Upper lobe of left lung (tissue), 6 donors: ENCODE measurements at places on chromosomes 4 and X. TPM values are rescaled to one million over a fixed set of nuclear protein-coding genes. Genes with fewer than 3 reads are reported as not detected.

The RIPPLY1 gene
- total RNA-seq, result not detected

The DCX gene
- total RNA-seq, result not detected

The MAGEB1 gene
- not detected for total RNA-seq

DNA sequence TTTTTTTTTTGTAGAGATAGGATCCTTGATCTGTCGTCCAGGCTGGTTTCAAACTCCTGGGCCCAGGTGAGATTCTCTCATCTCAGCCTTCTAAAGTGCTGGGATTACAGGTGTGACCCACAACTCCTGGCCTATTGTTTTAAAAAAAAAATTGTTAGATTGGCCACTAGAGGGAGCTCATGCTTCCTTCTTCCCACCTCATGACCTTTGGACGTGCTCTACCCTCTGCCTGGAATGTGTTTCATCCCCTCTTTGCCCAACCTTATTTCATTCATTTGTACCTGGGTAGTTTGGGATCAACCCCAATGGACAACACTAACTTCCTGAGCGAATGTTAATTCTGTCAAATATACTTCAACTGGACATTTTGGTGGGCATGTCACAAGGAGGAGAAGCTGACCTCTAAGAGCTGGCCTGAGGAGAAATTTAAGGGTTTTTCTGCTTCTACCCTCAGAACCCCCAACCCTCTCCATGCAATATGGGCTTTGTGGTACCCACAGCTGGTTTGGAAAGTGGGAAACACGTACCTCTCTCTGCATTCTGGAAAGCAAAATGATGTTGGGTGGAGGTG, 6.4 kb downstream of the PPEF2 start:
- no peak for DNase-seq

The CD38 gene
- total RNA-seq, result 44.1 TPM

DNA sequence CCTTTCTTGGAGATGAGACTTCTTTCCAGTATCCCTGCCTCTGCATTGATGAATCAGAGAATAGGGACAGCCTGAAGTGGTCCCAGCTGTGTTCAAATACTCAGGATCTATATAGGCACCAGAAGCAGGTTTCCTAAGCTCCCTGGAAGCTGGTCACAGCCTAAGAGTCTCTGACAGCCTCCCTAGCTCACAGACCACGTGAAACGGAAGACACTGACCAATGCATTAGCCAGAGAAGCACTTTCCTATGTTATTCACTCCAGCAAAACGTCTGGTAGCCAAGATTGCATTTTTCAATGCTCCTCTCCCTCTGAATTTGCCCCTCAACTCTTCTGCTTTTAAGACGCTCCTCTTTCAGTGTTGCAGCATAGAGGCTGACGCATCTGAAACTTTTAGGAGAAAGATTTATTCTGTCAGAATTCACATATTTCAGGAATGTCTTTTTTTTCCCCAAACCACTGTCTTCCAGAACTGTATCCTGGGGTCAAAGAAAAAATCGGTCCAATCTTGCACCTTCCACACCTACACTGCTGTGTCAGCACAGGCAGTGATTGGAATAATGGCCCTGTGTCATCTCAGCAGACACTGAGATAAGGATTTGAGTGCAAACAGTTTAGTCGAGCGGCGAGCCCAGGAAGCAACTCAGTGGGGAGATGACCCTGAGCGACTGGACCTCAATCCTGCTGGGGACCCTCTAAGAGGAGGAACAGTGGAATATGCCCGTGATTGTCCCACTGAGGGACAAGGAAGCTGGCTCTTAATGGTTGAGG, 109.4 kb downstream of the SMIM20 start:
- no peak for DNase-seq

- no peak for DNase-seq
Observed at GRCh38 chr4:107388736-107389274, 331.2 kb downstream of the PAPSS1 start.

The AMBN gene
- total RNA-seq, result not detected

The DAPP1 gene
- total RNA-seq, result 11.5 TPM

The TGIF2LX gene
- total RNA-seq, result not detected

The HTR2C gene
- total RNA-seq, result not detected

- no peak for DNase-seq
Observed at GRCh38 chrX:152905081-152905420, 7.2 kb downstream of the ZNF185 start.

The FAM149A gene
- total RNA-seq, result 17.3 TPM

The ENPP6 gene
- total RNA-seq, result 0.34 TPM

GRCh38 chr4:167622481-167623240, 388.4 kb upstream of the SPOCK3 start:
- DNase-seq, result peak; percentile 33

DNA sequence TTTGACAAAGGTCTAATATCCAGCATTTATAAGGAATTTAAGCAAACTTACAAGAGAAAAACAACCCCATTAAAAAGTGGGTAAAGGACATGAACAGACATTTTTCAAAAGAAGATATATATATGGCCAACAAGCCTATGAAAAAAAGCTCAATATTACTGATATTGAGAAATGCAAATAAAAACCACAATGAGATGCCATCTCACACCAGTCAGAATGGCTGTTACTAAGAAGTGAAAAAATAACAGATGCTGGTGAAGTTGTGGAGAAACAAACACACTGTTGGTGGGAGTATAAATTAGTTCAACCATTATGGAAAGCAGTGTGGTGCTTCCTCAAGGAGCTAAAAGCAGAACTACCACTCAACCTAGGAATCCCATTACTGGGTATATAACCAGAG, 91.6 kb upstream of the EFHC2 start:
- no peak for DNase-seq

The LRIT3 gene
- total RNA-seq, result 0.46 TPM

The STEEP1 gene
- 26.8 TPM for total RNA-seq

- DNase-seq, result no peak
Observed at GRCh38 chr4:4443821-4444220, 56.9 kb downstream of the NSG1 start.

DNA sequence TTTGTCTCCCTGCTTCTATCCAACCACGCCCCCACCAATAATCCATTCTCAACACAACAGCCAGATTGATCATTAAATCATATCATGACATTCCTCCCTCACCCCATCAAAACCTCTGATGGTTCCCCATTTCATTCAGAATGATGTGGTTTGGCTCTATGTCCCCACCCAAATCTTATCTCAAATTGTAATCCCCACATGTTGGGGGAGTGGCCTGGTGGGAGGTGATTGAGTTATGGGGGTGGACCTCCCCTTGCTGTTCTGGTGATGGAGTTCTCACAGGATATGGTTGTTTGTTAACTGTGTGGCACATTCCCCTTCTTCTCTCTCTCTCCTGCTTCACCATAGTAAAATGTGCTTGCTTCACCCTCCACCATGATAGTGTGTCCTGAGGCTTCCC, 23.3 kb downstream of the TRMT2B start:
- no peak for DNase-seq

DNA sequence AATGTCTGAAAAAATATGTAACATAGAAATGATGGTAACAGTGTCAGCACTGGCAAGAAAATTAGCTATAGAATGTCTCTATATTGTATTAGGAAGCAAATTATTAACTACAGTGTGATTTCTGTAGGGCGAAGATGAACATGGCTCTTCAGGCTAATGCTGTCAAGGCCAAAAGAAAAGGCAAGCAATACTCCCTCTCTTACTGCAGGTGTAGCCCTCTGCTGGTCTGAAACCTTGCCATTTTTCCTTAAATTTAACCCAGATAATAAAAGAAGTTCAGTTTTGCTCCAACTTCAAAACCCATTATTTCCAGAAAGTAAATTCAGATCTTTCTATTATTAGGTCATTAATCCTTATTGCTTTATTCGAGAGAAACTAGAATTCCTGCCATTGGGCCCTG, 215.9 kb downstream of the LRBA start:
- no peak for DNase-seq

The MAGEA2B gene
- total RNA-seq, result not detected

GRCh38 chrX:45505214-45505613, 304.5 kb upstream of the DIPK2B start:
- no peak for DNase-seq

DNA sequence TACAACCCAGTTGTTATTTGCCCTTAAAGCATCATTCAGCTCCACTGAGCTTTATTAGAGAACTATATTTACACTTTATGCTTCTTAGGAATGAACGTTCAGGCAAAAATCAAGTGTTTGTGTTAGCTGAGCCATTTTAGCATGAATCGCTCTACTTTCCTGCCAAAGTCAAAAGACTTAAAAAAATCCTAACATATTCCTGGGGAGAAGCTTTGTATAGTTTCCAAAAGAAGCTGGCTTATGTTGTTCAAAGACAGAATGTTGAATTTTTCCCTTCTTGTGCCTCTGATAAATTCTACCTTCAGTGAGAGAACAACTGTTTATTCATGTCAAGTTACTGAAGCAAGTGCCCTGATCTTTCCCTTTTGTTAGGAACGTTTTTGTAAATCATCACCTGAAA, 771.5 kb upstream of the HS3ST1 start:
- DNase-seq, result no peak

- no peak for DNase-seq
Observed at GRCh38 chr4:88738180-88738579, 40.6 kb upstream of the NAP1L5 start.

- no peak for DNase-seq
Observed at GRCh38 chr4:107843391-107843790, 18.7 kb downstream of the SGMS2 start.
